Pericardium fibroblast (primary cell): ENCODE measurements at places on chromosomes 2 and 18. TPM values are rescaled to one million over a fixed set of nuclear protein-coding genes. Genes with fewer than 3 reads are reported as not detected.

Gene TMEM247
- total RNA-seq, result not detected in 2 replicates

Gene NRP2
- total RNA-seq, result 20.7 and 26.1 TPM in 2 replicates

Gene ABHD1
- not detected in 2 replicates for total RNA-seq

Gene DRC1
- total RNA-seq, result not detected in 2 replicates

Gene SERPINB10
- 5.4 TPM in 1 of 2 replicates, not detected in the other for total RNA-seq

Gene REG3A
- total RNA-seq, result not detected in 2 replicates

Gene CRYGC
- not detected in 2 replicates for total RNA-seq

Gene PXDN
- 356 and 392 TPM in 2 replicates for total RNA-seq

Gene ABCG8
- total RNA-seq, result not detected in 2 replicates
